ENCODE measurements at places on chromosomes 2 and 18.
A peak's percentile ranks its signal among the peaks of the same experiment; 100 is the strongest.

GRCh38 chr18:57837917-57838548 lies 34.9 kb upstream of the ATP8B1 start:
- peak; percentile 39 for DNase-seq

- DNase-seq, result no peak
Observed at GRCh38 chr2:116804901-116805300, 1009.6 kb upstream of the DDX18 start.

- DNase-seq, result no peak
Observed at GRCh38 chr2:121778741-121779487, 23.5 kb downstream of the TSN start.

DNA sequence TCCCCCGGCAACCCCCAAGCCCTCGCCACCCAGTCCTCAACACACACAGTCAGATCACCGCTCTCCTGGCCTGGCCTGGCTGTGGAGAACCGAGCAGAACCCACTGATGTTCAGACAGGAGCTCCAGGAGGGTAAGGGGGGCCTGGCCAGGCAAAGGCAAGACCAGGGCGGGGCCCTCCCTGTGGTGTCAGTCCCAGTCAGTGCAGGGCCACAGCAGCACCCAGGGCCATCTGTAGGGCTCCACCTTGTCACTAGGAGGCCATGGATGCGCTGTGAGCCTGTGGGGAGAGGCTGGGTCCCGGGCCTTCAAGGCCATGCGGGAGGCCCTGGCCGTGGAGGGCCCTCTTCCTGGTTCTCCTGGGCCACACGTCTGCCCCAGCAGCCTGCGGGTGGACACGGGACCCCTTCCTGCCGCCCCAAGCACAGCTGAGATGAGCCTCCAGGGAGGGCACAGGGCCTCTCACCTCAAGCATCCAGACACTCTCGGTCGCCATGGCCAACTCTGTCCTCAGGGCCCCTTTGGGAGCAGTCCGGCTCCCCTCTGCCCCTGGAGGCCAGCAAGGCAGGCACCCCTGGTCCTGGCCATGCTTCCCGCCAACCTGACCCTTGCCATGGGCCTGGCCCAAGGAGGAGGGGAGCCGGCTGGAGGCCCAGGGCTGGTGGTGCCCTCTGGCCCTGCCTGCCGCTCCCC lies 2.0 kb downstream of the ANO7 start:
- DNase-seq, result no peak

DNA sequence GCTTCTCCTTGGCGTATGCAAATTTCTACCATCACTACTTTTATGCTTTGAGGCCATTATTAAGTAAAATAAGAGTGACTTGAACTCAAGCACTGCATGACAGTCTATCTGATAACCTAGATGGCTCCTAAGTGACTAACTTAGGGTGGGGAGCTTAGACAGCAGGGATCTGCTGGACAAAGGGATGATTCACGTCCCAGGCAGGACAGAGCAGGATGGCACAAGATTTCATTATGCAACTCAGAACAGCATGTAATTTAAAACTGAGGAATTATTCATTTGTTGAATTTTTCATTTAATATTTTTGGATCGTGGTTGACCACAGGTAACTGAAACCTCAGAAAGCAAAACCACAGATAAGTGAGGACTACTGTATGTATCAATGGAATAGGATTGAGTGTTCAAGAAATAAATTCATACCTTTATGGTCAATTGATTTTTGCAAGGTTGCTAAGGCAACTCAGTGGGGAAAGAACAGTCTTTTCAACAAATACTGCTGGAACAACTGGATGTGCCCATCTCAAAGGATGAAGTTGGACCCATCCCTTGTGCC lies 115.3 kb downstream of the MBD2 start:
- DNase-seq, result no peak

DNA sequence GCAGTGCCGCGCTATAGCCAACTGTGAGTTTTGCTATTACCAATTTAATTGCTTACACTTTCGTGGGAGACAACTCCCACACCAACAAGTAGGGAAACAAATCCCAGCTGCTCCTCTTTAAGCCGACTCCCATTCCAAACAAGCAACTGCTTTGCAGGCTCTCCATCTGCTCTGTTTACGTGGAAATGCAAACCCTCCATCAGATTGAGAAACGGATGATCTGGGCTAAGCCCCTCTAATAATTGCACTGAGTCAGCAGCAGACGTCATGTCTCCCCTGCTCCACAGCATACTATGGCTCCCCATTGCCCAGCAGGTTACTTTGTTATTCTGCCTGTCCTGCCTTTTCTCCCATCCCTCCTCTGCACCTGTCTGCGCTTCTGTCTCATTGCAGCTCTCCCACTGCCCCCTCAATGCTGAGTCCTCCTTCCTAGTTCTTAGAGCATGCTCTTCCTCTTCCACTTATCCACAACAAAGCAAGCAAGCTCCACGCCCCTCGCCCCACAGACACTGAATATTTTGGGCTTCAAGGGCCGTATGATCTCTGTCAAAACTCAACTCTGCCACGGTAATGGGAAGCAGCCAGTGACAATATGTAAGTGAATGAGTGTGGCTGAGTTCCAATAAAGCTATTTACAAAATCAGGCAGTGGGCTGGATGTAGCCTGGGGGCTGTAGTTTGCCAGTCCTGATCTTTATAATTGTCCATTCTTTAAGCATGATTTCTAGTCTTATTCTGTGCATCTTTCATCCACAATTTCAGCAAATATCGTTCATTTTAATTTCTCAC lies 39.5 kb upstream of the ARL4C start:
- DNase-seq, result no peak

DNA sequence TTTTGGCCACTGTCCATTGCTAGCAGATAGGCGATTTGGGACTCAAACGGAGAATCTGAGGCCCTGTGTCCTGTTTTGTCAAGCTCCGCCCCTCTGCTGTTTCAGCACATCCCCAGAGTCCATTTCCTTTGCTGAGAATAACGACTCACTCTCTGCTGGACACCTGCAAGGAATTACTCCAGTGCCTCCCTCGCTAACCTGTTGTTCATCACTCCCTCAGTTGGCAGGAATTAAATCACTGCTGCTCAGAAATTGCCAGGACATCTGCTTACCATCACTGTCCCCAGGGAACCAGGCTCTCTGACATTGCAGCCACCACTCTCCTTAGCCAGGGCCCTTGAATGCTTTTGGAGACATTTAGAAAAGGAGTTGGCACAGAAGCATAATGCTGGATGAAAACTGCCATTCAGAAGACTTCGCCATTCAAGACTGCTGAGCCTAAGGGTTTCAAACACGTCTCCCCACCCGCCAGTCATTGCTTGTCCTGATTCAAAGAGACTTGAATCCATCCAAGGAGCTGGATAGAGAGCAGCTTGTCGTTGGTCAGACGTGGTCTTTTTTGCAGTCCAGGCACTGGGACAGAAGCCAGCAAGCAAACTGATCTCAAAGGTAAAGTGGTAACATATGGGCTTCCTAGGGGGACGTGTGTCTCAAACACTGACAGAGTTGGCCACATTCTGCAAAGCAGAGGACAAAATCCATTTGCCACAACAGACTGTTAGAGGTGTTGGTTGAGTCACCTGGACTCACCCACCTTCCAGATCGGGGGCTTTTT lies 155.3 kb downstream of the UXS1 start:
- DNase-seq, result no peak

DNA sequence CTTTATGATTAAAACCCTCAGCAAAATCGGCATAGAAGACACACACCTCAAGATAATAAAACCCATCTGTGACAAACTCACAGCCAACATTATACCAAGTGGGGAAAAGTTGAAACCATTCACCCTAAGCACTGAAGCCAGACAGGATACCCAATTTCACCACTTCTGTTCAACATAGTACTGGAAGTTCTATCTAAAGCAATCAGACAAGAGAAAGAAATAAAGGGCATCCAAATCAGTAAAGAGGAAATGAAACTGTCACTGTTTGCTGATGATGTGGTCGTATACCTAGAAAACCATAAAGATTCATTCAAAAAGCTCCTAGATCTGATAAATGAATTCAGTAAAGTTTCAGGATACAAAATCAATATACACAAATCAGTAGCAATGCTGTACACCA lies 16.4 kb upstream of the RPRD1A start:
- no peak for DNase-seq
